Stimulated activated CD8-positive, alpha-beta memory T cell treated with anti-CD3 and anti-CD28 coated beads, Interleukin-4, amount 100 ng/mL, for 1 hour (primary cell): ENCODE measurements at places on chromosomes 16 and 17.

DNA sequence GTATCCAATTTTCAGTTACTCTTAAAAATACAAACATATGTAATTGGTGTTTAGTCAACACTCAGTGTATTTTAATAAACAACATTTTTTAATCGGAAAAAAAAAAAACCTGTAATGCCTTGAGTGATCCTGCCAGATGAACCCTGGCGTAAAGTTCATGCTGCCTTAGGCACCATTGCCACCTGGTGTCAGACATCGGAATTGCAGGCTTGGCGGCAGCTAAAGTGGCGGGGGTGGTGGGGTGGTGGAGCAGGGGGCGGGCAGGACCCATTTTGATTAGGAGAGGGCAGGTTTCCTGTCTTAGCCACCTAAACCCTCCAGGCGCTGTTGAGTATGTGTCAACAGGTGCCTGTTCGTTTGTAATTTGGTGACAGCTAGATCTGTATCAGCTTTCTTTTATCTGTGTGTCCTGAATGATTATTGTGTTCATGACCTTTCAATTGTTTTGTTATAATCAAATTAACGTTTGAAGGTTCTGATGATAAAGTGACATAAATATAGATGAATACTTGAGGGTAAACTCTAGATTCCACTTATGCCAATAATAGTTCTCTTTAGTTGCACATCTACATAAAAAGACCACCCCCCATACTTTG is 588.7 kb downstream of the CDH13 start:
- DNase-seq: no peak

- DNase-seq: no peak
These were observed 283.6 kb downstream of the ABCC12 start for GRCh38 chr16:47872225-47872624.

GRCh38 chr17:6510321-6510977 is 45.9 kb downstream of the PITPNM3 start:
- DNase-seq: no peak

DNA sequence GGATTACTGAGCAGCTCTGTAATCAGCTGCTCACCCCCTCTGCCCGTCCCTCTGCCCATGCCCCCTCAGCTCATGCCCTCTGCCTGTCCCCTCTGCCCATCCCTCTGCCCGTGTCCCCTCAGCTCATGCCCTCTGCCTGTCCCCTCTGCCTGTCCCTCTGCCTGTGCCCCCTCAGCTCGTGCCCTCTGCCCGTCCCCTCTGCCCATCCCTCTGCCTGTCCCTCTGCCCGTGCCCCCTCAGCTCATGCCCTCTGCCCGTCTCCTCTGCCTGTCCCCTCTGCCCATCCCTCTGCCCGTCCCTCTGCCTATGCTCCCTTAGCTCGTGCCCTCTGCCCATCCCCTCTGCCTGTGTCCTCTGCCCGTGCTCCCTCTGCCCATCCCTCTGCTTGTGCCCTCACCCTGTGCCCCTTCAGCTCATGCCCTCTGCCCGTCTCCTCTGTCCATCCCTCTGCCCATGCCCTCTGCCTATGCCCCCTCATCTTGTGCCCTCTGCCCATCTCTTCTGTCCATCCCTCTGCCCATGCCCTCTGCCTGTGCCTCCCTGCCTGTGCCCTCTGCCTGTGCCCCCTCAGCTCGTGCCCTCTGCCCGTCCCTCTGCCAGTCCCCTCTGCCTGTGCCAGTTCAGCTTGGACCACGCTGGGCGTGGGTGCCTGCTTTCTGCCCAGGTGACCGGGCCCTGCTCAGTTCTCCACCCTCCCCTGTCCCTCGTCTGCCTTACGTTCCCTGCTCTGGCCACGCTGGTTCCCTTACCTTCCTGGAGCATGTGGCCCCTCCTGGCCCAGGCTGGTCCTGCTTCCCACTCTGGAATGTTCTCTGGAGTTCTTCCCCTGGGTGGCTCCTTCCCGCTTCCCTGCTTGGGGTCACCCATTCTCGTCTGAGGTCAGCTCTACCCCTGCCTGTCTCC is 97.6 kb downstream of the NPIPB11 start:
- no peak for DNase-seq

GRCh38 chr16:86505899-86506864 is 4.1 kb upstream of the FOXF1 start:
- DNase-seq: no peak
